ENCODE measurements at places on chromosomes 1 and 21.

DNA sequence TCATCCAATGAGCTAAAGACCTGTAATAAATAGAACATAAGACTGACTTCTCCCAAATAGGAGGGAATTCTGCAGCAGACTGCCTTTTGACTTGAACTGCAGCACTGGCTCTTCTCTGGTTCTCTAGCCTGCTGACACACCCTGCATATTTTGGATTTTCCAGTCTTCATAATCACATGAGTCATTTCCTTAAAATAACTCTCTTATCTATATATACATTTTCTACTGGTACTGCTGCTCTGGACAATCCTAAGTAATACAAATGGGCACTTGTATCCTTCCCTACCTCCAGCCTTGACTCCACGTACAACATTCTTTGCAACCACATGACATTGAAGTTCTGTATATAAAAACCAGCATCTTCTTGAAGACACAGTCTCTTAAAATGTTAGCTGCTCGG is 429.4 kb upstream of the TMPRSS15 start:
- no peak for DNase-seq

- no peak for DNase-seq
These were observed 26.8 kb downstream of the TMEM201 start for GRCh38 chr1:9615316-9616063.

DNA sequence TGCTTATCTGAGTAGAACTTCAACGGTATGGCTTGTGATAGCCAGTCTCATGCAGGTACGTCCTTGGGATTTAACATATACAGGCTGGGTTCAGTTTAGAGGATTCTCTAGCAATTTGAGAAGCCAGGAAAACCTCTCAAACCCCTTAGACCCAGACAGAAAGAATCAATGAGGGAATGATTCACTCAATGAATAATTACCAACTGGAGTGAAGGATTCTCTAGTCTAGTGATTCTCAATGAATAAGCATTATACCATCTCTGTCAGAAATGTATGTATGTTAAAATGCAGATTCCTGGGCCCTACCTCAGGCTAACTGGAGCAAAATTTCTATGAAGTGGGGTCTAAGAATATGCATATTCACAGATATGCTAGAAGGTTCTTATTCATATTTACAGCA is 54.5 kb upstream of the APP start:
- DNase-seq: no peak

- no peak for DNase-seq
These were observed 9.5 kb downstream of the SIPA1L2 start for GRCh38 chr1:232620356-232620969.

Measured in stimulated activated CD4-positive, alpha-beta T cell treated with anti-CD3 and anti-CD28 coated beads, Interleukin-1b, Interleukin-23, amount 100 ng/mL, for 4 hours (primary cell).